Foreskin keratinocyte (primary cell): ENCODE measurements at places on chromosomes 6 and 20. TPM values are rescaled to one million over a fixed set of nuclear protein-coding genes. Genes with fewer than 3 reads are reported as not detected.

DNA sequence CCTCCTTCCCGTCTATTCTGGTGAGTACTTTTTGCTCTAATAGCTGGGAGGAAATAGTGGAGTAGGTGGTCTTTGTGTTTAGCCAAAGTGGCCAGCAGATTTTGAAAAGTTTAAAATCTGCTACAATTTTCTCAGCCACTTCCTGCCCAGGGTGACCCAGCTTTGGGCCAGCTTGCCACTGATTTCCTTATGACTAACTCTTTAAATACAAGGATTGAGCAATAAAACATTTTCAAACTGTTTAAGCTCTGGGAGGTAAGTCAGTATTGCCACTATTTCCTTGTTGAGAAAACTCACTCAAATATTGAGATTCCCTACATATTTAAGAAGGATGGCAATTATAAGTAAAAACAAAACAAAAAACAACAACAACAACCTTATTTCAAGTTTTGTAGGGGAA, 54.5 kb downstream of the TRMT11 start:
- DNase-seq = peak; percentile 23

OR12D3 gene
- not detected in 2 replicates for total RNA-seq

DNA sequence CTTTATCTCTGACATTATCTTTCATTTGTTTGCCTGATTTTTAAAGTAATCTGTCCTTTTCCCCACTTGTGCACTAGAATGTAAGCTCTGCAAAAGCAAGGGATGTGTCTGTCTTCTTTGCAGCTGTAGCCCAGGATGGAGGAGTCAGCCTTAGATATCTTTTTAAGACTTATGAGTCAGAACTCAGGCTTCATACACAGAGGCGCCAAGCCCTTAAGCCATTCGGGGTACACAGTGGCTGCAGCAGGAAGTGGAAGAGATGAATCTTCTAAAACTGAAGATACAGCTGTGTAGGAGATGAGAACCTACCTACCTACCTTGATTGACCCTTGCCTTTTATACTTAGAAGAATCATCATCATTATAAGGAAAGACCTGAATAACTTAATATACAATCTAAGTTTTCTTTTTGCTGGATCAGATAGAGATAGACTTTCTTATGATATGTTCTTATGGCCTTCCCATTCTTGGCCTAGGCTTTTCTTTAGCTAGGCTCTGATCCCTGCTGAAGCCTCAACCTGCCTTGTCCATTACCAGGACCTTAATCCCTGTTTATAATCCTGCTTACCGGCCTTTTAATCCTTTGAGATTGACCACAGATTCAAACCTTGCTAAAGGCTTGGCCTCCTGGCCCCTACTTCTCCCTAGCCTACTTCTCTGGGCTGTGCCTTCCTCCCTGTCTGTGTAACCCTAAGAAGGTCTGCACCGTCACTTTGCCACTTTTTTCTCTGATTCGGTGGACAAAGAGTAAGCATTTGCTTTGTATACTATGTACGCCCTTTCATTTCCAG, 304.5 kb downstream of the PRL start:
- peak; percentile 46 for DNase-seq

- DNase-seq = peak; percentile 28
Measured at GRCh38 chr6:144559865-144560593, 274.9 kb downstream of the UTRN start.
